ENCODE measurements at places on chromosomes 3 and 15.

GRCh38 chr15:48962662-48963523, 826 bp downstream of the SHC4 start:
- DNase-seq: no peak

DNA sequence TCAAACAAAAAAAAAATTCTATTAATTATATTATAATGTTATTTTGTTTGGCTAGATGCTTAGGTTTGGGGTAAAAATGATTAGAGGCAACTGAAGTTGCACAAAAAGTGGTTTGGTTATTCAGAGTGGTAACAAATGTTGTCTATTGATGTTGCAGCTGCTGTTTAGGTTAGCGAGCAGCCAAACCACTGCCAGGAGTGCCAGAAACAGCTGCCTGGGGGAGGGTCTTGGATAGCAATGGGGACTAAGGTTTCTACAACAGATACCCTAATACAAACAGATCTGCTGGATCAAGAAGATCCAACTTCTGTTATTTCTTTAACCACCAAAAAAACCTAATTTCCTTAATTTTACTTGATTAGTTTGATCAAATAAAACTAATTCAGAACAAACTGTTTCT, 26.6 kb downstream of the BTLA start:
- DNase-seq: no peak

DNA sequence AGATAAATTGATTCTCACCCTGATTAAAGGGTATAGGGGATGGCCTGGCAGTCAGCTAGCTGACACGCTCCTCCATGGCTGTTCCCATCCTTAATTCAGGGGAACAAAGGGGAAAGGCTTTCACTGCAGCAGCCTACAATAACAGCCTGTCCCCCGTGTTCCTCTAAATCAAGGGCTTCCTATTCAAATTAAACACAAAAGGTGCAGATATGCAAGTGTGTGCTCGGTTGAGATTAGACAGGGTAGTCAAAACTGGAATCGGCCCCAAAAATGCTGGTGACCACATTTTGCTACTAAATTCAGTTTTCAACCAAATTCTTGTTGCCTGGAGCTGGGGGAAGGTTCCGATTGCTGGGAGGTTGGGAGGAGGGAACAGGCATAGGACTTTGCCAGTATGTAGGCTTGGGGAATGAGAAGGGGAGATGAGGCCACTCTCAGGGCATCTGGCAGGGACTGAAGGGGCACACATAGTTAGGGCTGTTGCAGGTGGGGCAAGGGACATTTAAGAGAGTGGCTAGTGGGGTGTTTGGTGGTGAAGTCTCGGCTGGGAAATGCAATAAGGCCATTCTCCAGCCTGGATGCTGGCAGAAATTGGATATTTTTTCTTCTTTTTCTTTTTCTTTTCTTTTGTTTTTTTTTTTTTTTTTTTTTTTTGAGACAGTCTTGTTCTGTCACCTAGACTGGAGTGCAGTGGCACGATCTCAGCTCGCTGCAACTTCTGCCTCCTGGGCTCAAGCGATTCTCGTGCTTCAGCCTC, 32.9 kb upstream of the CTSH start:
- DNase-seq: no peak

DNA sequence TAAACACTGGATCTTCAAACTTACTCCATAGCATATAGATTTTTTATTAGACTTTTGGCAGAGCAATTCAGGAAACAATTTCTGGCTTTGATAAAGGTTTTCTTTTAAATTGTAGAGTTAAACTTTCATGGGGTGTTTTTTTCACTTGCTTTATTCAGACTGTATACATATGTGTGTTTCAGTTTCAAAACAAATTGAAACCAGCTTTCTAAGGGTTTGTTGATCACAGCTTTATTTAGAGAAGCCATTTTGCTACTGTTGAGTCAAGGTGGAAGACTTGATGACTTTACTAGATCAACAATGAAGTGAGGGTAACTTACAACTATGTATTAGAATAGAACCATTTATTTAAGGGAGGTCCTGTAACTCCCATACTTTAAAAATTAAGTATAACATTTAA, 6.2 kb downstream of the UBE2E1 start:
- no peak for DNase-seq

DNA sequence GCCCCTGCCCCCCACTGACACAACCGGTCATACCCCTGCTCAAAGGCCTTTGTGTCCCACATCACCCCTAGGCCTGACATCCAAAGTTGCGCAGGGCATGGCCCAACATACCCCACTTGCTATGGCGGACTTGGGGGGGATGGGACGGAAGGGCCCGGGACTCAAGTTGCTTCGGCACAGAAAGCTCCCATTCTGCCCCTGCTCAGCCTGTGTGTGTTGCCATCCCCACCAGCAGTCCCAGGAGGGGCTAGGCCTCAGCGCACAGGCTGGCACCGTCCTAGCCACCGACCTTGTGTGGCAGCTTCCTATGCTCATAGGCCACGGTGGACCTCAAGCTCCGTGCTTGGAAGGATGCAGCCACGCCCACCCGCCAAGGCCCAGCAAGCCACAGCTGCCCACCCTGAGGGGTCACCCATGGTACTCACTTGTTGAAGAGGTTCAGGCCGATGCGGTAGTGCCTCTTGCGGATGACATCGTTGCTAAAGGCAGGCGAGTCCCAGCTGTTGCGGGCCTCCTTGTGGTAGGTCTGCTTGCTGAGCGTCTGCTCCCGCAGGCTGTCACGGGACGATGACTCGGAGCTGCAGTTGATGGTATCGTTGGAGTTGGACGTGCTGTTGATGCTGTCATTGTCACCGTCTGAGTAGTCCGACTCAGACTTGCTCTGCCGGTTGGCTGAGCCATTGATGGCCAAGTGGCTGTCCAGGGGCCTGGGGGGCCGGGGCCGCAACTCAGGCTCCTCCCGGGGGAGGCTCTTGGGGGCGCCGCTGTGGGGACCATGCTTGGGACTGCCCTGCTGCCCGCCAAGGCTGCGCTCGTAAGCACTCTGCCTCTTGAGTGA, 93.9 kb upstream of the RPL32 start:
- DNase-seq: no peak

GRCh38 chr3:18411541-18411940, 13.6 kb downstream of the SATB1 start:
- DNase-seq: no peak

DNA sequence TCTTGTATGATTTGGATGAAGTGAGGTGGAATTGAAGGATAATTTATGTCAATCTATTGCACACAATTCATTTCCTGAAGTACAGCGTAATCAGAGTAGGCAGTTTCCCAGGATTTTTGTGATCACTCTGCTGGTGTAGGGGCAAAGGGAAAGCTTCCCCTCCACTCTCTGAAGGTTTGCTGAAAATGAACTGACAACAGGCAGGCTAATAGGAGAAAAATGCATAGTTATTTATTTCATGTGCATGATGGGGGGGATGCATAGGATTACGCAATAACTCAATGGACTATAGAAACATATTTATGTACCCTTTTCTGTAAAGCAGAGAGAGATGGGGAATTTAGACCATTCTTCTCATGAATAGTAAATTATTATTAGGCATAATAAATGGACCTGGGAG, 872.9 kb downstream of the NAALADL2 start:
- no peak for DNase-seq

GRCh38 chr15:100732211-100733055, 130.0 kb downstream of the ASB7 start:
- no peak for DNase-seq

DNA sequence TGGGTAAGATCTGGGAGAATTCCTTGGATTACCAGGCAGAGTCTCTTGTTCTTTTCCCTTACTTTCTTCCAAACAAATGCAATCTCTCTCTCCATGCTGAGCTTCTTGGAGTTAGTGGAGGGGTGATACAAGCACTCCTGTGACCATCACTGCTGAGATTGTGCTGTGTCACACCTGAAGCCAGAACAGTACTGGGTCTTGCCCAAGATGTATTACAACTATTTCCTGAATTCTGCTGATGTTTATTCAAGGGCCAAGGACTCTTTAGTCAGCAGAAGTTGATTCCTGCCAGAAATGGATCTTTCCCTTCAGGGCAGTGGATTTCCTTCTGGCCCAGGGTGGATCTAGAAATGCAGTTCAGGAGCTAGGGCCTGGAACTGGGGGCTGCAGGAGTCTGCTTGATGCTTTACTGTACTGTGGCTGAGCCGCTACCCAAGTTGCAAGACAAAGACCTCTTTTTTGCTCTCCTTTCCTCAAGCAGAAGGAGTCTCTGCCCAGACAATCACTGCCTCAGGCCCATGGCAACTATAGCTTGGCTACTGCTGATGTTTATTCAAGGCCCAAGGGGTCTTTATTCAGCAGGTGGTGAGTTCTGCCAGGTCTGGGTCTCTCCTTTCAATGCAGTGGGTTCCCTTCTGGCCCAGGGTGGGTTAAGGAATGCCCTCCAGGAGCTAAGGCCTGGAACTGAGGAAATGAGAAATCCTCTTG, 98.8 kb downstream of the SH3GL3 start:
- no peak for DNase-seq

GRCh38 chr3:6770397-6770690, 90.6 kb upstream of the GRM7 start:
- DNase-seq: no peak

- DNase-seq: no peak
Observed at GRCh38 chr3:118754406-118755252, 280.0 kb downstream of the IGSF11 start.

- no peak for DNase-seq
Observed at GRCh38 chr3:189304465-189305351, 132.9 kb downstream of the TPRG1 start.

DNA sequence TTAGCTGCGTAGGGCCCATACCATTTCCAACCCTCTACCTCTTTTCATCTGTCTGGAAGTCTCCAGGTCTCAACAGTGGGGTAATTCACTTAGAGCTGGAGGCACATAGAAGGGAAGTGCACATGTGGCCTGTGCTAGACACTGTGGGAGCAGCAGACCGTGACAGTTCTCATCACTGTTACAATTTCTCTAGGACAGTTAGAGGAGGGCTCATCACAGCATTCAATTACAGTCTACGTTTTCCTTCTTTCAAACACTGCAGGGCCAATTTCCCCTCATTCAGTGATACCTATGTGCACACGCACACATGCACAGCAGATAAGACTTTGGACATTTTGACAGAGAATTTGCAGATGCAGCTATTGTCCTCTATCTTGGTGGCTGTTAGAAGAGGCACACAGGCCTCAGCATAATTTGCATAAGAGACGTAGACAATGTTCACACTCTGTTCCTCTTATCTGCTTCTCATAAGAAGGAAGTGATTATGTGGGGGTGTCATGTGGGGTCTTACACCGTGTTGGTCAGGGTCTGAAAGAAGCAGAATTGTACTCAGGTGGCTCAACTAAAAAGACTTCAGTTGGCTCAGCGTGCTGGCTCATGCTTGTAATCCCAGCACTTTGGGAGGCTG, 12.6 kb upstream of the HRG start:
- no peak for DNase-seq

GRCh38 chr3:37024092-37024491, 30.8 kb downstream of the MLH1 start:
- DNase-seq: no peak

- no peak for DNase-seq
Observed at GRCh38 chr15:77816983-77817382, 184.3 kb upstream of the LINGO1 start.

GRCh38 chr3:43759938-43760337, 69.2 kb downstream of the ABHD5 start:
- no peak for DNase-seq

DNA sequence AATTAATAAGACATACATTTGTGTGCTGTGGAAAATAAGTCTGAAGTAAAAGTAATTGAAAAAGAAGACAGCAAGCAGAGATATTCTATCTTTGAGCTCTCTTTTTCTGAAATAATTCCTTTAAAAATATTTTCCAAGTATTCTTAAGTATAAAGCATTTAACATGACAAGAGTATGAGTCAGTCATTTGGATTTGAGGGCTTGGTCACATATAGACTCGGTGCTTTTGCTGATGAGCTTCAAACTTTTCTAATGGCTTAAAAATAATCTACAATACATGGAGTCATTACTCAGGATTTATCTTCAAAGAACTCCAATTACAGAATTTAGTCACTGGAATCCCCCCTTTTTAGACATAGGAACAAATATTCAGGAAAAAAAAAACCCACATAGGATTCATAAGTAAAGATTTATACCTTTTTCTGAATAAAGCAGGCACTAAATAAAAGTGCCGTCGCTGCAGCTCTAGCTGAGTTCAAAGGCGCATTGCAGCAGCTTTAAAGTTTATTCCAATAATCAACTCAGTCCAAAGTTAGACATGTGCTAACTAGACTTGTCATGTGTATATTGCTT, 147.5 kb downstream of the CTNNB1 start:
- no peak for DNase-seq

- DNase-seq: no peak
Observed at GRCh38 chr3:84974347-84974746, 15.6 kb downstream of the CADM2 start.

GRCh38 chr3:124791639-124792151, 61.4 kb downstream of the UMPS start:
- no peak for DNase-seq

DNA sequence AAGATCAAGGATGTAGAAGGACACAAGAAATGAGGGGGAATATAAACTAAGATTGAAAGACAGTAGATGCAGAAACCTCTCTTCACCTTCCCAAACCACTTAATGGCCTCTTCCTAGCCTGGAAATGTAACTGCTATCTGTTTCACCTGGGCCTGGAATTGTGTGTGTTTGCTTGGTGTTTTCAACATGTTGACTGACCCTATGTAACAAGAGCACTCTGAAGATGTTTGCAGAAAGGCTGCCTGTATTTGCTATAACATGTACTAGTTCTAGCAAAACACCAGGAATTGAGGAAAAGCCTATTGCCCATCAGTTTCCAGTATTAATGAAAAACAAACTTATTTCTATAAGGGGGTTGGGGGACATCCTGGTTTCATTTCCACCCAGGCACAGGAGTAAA, 248.3 kb downstream of the WDR72 start:
- no peak for DNase-seq

- no peak for DNase-seq
Observed at GRCh38 chr3:52004163-52004787, 8.6 kb upstream of the RPL29 start.

GRCh38 chr3:63132461-63133250, 145.5 kb upstream of the SYNPR start:
- DNase-seq: no peak

- DNase-seq: no peak
Observed at GRCh38 chr3:111373861-111374260, 168.1 kb upstream of the CD96 start.

GRCh38 chr15:59326856-59327255, 45.8 kb downstream of the MYO1E start:
- no peak for DNase-seq

DNA sequence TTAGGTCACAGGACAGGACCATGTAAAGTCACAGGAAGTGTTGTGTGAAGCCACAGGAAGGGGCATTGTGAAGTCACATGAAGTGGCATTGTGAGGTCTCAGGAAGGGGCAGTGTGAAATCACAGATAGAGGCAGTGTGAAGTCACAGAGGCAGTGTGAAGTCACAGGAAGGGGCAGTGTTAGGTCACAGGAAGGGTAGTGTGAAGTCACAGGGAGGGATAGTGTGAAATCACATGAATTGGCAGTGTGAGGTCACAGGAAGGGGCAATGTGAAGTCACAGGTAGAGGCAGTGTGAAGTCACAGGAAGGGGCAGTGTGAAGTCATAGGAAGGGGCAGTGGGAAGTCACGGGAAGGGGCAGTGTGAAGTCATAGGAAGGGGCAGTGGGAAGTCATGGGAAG, 37.9 kb downstream of the GASK1A start:
- no peak for DNase-seq

- DNase-seq: no peak
Observed at GRCh38 chr3:49554633-49555265, 472 bp downstream of the BSN start.

- DNase-seq: no peak
Observed at GRCh38 chr3:38969317-38970235, 82.2 kb downstream of the SCN11A start.

GRCh38 chr15:35557544-35557943, 11.6 kb upstream of the DPH6 start:
- no peak for DNase-seq

GRCh38 chr3:140995881-140996280, 54.2 kb downstream of the SLC25A36 start:
- DNase-seq: no peak
